AG04450 (cell line): ENCODE measurements at places on chromosomes 5 and 9.

DNA sequence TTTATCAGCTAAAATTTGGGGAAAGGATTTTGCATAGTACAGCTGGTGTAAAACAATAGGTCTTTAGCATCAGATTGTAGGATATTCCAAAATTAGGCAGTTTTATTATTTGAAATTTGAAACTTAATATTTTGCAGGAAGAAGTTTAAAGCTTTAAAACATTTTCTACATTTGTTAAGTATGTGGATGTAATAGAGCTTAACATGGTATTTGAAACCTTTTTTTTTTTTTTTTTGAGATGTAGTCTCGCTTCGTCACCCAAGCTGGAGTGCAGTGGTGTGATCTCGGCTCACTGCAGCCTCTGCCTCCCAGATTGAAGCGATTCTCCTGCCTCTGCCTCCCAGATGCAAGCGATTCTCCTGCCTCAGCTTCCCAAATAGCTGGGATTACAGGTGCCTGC lies 2.9 kb downstream of the DENND4C start:
- DNase-seq: no peak

GRCh38 chr9:78325343-78325742 lies 28.4 kb downstream of the PSAT1 start:
- DNase-seq: no peak

DNA sequence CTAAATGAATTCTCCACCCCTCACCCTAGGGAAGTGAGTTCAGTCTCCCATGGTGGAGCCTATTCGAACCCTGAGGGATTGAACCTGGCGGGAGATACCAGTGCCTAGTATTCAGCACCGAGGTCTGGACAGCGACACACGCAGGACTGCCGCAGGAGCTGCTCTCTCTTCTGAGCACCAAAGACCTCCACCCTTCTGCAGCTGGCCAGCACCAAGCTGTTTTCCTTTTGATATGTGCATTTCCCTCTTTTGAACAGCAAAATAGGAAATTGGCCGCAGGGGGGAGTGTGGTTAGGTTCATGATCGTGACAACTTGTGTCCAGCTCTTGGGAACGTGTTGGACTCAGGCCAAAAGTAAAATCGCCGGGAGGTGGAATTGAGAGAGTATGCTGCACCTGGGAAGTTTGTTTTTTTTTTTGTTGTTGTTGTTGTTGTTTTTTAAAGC lies 1.2 kb upstream of the PCSK1 start:
- DNase-seq: peak; percentile 42

- no peak for DNase-seq
Observed at GRCh38 chr9:76336027-76336426, 58.2 kb downstream of the RFK start.
